BJ (cell line): ENCODE measurements at places on chromosomes 11 and 22.

- DNase-seq = no peak
Measured at GRCh38 chr11:87743007-87743406, 432.2 kb downstream of the RAB38 start.

- DNase-seq = no peak
Measured at GRCh38 chr11:34825315-34825669, 90.9 kb downstream of the APIP start.

DNA sequence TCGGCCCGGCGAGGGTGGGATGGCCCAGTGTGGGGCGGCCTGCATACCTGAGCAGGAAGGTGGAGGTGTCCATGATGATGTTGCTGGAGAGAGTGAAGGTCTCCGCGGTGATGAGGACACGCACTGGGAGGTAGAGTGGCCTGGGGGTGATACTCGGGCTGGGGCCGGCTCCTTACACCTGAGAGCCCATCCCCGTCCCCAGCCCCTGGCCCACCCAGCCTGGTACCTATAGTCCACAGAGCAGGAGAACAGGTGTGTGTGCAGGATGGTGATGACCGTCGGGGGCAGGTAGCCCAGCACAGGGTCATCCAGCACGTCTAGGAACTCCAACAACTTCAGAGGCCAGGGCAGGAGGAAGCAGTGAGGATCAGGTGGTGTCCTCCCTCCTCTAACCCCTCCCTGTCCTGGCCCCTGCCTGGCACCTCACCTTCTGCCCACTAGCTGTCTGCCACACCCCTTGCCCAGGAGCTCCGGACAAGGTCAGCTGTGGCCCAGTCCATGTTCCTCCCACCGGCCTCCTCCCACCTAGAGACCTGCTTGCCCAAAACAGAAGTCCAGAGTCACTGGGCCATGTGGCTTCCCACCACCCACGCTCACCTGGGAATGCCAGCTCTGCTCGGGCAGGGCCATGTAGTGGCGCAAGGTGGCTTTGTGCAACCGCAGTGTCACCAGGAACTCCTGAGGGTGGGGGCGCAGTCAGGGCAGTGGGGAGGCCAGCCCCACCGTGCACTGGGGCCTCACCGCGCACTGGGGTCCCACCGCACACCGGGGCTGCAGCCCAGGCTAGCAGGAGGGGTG lies 11.3 kb downstream of the ATG2A start:
- DNase-seq = no peak

GRCh38 chr11:16981651-16982194 lies 32.5 kb downstream of the PLEKHA7 start:
- peak; percentile 3 for DNase-seq

DNA sequence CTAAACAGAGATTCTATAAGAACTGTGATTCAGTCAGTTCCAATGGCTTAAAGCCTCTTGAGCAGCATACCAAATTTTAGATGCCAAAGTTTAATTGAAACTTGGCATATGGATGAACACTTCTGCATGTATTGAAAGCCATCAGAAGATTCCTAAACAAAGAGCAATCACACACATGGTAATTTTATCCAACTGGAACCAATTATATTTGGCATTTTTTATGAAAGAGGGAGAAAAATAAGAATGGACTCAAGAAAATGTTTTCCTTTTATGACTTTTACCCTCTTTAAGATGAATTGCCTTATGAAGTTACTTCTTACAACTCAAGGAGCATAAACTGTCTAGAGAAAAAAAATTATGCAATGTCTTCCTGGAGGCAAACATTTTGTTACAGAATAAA lies 7.4 kb downstream of the TRPC6 start:
- no peak for DNase-seq

GRCh38 chr11:68338051-68338780 lies 25.8 kb downstream of the LRP5 start:
- no peak for DNase-seq
